ENCODE measurements at places on chromosomes 2 and 18.

- no peak for DNase-seq
Observed at GRCh38 chr2:46025081-46025480, 272.1 kb upstream of the EPAS1 start.

DNA sequence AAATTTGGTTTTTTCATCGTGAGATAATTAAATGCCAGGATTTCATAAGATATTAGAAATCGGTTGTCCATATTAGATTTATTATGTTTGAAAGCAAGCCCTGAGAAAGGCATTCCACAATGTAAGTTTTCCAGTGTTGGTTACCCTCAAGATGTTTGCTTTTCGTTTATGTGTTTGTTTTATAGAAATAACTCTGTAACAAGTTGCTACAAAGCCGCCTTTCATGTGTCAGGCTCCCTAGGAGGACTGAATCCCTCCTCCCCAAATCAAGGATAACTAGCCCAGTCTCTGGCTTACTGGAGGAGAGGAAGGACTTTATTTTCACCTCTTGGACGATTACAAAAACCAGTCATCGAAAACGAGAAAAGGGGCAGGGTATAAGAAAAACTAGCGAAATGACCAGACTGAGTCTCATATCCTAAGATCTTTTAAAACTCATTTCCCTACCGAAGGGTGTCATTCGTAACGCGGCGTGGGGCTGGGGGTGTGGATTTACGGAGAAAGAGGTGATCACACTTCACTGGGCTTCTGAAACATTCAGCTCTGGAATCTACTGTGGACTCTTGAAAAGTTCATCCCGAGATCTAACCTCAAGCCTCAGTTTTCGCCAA lies 1.0 kb upstream of the PEX13 start:
- DNase-seq = no peak

DNA sequence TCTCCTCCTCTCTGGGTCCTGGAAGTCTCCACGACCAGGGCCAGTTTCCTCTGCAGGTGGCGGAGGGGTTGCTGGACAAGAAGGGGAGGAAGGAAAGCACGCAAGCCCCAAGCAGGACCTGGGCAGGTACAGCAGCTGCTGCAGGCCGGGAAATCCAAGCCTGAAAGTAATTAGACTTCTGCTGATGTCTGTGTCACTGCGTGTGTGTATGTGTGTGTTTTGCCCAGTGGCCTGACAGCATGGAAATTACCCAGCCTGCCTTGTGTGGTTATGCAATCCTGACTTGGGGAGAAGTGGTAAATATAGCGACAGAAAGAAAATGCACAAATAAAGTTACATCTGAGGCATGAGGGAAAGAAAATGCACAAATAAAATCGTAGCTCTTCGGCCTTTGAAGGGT lies 121.8 kb upstream of the ZBTB14 start:
- DNase-seq = no peak

DNA sequence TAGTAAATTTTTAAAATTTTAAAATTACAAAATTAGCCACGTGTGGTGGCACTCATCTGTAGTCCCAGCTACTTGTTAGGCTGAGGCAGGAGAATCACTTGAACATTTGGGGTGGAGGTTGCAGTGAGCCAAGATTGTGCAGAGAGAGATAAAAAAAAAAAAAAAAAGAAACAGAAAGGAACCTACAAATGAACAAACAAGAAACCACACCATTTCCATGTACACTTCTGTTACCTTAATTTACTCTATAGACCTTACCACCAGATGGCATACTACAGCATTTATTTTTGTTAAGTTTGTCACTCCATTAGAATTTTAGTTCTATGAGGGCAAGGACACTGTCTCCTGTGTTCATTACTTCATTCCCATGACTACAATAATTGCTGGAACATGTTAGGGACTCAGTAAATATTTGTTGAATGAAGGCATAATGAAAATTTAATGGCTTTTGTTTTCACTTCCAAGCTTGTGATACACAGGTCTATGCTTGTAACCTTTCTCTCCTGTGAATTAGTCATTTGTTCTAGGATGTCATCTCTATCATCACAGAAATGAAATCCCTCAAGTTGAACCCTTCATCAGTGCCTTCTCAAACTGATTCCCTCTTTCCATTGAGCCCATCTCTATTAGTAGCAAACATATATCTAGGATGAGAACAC lies 76.0 kb downstream of the ARHGAP15 start:
- no peak for DNase-seq

DNA sequence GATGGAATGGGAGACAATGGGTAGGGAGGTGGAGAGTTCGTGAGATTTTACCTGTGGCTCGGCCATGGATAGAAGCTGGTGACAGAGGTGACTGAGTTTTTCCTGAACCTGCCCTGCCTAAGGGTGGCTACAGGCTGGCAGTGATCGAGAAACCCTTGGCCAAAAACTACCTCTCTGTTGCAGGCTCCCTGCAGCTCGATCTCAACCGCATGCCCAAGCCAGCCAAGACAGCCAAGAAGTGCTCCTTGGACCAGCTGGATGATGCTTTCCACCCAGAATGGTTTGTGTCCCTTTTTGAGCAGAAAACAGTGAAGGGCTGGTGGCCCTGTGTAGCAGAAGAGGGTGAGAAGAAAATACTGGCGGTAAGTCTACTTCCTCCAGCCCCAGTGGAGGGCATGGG lies 225.5 kb downstream of the DYSF start:
- no peak for DNase-seq

- no peak for DNase-seq
Observed at GRCh38 chr2:20641123-20641985, 9.5 kb downstream of the HS1BP3 start.

DNA sequence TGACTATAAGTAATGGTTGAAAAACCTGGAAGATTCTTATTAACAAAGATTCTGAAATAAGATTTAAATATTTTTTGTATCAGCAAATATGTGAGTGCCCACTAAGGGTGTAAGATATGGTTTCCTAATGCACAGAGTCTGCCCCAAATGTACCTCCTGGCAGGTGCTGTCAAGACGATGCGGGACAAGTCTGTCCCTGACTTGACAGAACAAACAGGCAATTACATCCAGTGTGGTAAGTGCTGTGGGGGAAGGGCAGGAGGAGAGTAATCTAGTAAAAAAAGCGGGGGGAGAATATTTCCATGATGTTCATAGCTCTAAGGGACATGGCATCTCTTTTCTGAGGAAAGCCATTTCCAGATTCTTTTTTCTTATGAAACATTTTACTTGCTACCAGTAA lies 127.5 kb downstream of the COL4A4 start:
- no peak for DNase-seq

GRCh38 chr2:85996591-85996990 lies 107.8 kb upstream of the ST3GAL5 start:
- DNase-seq = no peak

DNA sequence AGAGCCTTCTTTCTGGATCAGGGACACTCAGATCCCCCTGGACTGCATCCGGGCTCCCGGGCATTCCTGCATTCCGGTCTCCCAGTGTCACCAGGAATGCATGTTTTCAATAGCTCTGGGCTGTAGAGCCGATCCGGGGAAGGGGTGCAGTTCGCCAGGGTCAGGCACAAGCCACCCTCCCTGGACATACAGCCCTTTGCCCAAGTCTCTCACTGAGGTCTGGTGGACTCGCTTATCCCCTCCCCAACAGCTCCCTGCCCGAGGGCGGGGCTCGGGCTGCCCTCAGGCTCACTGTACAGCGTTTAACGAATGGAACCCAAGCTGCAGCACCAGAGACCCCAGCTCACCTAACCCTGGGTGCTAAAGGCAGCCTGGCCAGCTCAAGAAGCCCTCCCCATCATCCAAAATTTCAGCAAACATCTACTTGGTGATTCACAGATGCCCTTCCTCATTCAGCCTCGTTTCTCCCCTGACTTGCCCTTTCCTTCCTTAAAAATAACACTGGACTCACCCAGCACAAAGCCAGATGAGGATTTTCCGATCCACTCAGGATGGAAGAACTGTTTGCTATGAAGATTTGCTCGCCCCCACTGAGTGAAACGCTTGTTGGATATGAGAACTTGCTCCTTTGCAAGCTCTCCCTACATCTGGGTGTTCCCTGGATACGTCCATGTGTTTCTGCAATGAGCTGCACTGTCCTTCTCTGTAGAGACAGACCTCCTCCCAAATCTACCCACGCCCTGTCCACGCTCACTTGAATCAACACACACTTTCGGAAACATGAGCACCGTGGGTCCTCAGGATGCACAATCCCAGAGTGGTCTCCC lies 58.1 kb downstream of the PXDN start:
- DNase-seq = no peak

DNA sequence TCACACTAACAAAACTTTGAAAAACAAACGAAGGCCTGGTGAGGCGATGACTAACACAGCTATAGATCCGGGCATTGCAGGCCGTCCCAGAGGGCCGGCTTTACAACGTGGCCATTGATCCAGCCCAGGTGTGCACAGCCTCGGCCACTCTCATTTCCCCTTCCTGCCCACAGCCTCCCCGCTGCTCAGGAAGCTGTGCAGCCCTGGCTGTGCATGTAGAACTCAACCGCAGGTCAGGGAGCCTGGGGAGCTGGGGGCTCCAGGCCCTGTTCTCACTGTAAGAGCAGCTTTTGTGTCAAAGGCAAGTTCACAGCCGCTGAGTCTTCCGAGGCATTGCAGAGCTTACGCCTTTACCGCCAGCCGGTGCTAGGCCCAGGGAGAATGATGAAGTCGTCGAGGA lies 87.2 kb downstream of the LONRF2 start:
- DNase-seq = no peak

GRCh38 chr2:186589612-186590349 lies at the start of gene ITGAV:
TSS of gene ITGAV (plus strand) at chr2:186590056. CDS start at chr2:186590339, 283 bp downstream.
- DNase-seq = peak; percentile 76

- DNase-seq = no peak
Observed at GRCh38 chr2:22748909-22749308, 636.1 kb upstream of the KLHL29 start.

DNA sequence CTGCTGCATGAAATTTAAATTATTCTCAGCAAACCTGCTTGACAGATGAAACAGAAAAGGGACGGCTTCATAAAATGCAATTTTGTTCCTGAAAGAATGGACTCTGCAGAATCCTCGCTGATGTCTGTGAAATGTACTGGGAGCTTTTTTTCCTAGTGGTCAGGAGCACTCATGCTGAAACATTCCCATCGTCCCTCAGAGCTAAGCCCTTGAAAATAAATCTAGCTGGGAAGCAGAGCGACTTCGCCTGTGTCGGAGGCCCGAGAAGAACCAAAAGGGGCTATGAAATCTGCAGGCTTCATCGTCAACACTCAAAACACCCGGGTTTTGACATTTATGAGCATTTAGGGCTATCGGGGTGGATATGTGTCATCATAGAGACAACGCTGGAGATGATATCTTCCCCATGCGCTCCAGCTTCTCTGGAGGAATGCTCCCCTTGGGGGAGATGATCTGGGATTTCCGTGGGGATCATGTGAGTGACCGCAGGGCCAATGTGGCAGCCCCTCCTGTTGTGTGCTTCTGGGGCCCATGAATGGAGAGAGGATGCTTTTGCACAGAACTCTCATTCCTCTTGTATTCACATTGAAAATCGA lies 182.3 kb downstream of the KLHL29 start:
- no peak for DNase-seq

DNA sequence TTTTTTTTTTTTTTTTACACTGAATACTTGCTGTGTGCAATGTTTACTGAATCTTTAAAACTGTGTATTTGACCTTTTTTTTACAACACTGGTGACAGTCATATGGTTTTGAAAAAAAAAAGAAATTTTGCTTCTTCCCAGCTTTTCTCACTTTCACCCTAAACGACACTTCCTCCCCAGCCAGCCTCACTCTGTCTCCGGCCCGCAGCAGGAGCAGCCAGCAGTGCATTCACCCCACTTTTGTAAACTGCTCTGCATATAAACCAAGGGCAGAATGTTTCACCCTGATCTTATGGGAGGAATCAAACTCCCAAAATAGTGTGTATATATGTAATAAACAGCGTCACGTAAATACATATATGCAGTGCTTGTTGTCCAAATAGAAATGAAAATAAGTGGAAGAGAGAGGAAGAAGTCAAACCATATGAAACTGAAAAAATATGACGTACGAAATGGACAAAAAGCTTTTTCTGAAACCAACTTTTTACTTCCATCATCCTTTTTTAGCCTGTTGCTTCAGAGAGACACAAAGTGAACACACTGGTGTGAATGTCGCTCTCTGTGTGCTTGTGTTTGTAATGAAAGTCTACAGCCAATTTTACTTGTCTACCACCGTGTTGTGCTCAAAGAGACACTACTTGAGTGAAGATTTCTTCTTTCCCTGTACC lies 54.2 kb downstream of the ZCCHC2 start:
- no peak for DNase-seq
